ENCODE measurements at places on chromosomes 7 and 10. TPM values are rescaled to one million over a fixed set of nuclear protein-coding genes. Genes with fewer than 3 reads are reported as not detected.

CFAP70 gene
- polyA plus RNA-seq, result 1.1 TPM

VSTM4 gene
- polyA plus RNA-seq, result not detected

MYL10 gene
- not detected for polyA plus RNA-seq

KEL gene
- 0.24 TPM for polyA plus RNA-seq

GNA12 gene
- 10.6 TPM for polyA plus RNA-seq

LMOD2 gene
- 0.09 TPM for polyA plus RNA-seq

NOBOX gene
- not detected for polyA plus RNA-seq

AKR1D1 gene
- not detected for polyA plus RNA-seq

HOXA5 gene
- polyA plus RNA-seq, result 0.85 TPM

UFSP1 gene
- polyA plus RNA-seq, result 0.57 TPM

CAV2 gene
- 0.19 TPM for polyA plus RNA-seq

PRSS37 gene
- polyA plus RNA-seq, result not detected

CDK5 gene
- 31.2 TPM for polyA plus RNA-seq

CCAR1 gene
- 26.3 TPM for polyA plus RNA-seq

PRSS2 gene
- not detected for polyA plus RNA-seq

PON3 gene
- not detected for polyA plus RNA-seq

SFR1 gene
- polyA plus RNA-seq, result 6.4 TPM

KCNH2 gene
- not detected for polyA plus RNA-seq

CREB5 gene
- 72.3 TPM for polyA plus RNA-seq

PDZD7 gene
- polyA plus RNA-seq, result not detected

MRPS33 gene
- polyA plus RNA-seq, result 52.7 TPM

ATOH7 gene
- polyA plus RNA-seq, result not detected

FOXI2 gene
- polyA plus RNA-seq, result not detected

ACSM6 gene
- polyA plus RNA-seq, result not detected

FBXL13 gene
- polyA plus RNA-seq, result not detected

COL26A1 gene
- not detected for polyA plus RNA-seq

MACROH2A2 gene
- polyA plus RNA-seq, result 1.9 TPM

PRKAG2 gene
- polyA plus RNA-seq, result 30.9 TPM

SMC3 gene
- polyA plus RNA-seq, result 1.9 TPM

RBP3 gene
- not detected for polyA plus RNA-seq

VCL gene
- 68.4 TPM for polyA plus RNA-seq

ZNF467 gene
- 143 TPM for polyA plus RNA-seq

TBC1D12 gene
- polyA plus RNA-seq, result 4.0 TPM

ADAMTS14 gene
- polyA plus RNA-seq, result 0.05 TPM

FGL2 gene
- polyA plus RNA-seq, result 775 TPM

MET gene
- polyA plus RNA-seq, result not detected

SPDYE2B gene
- not detected for polyA plus RNA-seq

Measured in CD14-positive monocyte (primary cell).